ENCODE measurements at places on chromosomes 4 and X.

- DNase-seq, result no peak
Observed at GRCh38 chr4:77145842-77146185, 11.2 kb upstream of the CCNG2 start.

DNA sequence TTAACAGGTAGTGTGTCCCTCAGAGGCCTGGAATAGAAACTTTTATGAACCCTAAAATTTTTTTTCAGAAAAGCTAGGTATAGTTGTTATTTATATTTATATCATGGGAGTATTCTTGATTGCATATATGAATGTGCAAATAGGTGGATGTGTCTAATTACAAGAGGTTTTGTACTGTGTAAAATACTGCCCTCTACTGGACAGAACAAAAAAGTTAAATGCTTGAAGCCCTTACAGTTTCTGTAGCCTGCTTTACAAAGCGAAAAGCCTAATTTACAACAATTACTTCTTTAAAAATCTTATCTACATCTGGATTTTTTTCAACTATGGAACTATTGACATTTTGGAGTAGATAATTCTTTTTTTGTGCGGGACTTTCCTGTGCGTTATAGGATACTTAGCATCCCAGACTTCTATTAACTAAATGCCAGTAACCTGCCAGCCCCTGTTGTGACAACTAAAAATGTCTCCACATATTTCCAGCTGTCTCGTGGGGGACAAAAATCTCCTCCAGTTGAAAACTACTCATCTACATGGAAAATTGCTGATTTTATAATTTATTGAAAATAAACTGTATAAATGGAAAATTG is 35.1 kb downstream of the ENPEP start:
- DNase-seq, result no peak

DNA sequence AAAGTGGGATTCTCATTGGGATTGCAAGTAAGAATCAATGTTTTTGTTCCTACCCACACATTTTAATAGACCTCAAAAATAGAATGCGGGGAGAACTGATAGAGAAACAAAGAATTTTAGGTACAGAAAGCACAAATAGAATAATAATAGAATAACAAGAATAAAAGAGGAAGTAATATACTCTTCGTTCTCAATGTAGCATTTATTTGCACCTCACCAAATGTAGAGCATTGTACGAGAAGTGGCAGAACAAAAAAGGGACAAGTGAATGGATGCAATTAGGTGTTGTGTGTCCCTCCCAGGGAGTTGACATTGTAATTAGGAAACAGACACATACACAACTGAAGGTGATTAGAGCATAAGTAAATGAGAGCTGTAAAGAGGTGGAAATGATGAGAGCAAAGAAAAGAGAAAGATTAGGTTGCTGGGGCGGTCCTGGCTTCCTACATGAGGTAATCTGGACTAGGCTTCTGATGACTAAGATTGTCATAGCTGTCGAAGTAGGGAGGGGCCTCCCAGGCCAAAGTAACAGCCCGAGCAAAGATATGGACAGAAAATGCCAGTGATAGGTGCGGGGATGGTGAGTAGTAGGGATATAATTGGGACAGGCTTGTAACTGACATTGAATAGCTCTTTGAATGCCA is 10.4 kb downstream of the RAB9A start:
- DNase-seq, result no peak

- no peak for DNase-seq
Observed at GRCh38 chrX:133655275-133656265, 240.3 kb upstream of the GPC4 start.

DNA sequence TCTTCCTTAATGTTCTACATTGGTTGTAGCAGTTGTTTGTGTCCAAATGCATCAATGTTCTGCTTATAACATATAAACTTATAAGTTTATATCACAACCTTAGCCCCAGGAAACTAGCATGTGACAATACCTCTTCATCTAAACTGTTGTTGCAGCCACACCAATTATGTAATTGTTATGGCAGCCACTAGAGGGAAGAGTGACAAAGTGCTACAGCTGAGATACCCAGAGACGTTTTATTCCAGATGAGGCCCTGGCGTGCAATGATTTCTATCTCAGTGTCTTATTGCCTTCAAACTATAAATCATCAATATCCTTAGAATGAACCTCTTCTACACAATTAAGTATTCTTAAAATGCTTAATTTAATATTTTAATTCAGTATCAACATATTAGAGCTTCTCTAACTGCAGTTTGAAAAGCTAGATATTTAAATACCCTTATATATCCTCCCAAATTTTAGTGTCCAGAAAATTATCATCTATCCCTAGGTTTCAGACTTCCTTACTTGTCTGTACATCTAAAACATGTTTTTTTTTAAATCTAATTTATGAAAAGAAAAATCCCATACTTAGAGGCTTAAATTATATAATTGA is 171.6 kb downstream of the PCDH10 start:
- DNase-seq, result no peak

Data from stimulated activated CD8-positive, alpha-beta memory T cell treated with anti-CD3 and anti-CD28 coated beads, Interleukin-15, amount 100 ng/mL, for 4 hours (primary cell).